ENCODE measurements at places on chromosomes 2 and 18.
A peak's percentile ranks its signal among the peaks of the same experiment; 100 is the strongest.

GRCh38 chr18:52903857-52904256 is 563.9 kb downstream of the DCC start:
- peak; percentile 58 for DNase-seq

DNA sequence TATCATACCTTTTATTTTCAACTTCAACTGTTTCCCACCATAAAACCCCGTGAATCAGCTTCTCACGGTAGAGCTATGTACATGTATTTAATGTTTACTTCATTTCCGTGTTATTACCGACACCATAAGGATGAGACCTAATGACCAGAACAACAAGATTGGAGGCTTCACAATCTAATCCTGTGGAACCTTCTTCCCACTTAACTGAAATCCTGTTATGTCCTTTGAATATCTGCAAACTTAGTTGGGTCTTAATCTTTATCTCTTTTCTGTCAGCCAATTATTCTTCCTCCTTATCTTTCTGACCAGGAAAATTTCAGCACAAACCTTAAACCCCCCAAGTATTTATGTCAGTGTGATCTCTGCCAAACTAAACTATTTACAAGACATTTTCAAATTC is 214.4 kb downstream of the TMX3 start:
- no peak for DNase-seq

GRCh38 chr2:70125498-70125898 is 38.2 kb downstream of the PCBP1 start:
- no peak for DNase-seq

DNA sequence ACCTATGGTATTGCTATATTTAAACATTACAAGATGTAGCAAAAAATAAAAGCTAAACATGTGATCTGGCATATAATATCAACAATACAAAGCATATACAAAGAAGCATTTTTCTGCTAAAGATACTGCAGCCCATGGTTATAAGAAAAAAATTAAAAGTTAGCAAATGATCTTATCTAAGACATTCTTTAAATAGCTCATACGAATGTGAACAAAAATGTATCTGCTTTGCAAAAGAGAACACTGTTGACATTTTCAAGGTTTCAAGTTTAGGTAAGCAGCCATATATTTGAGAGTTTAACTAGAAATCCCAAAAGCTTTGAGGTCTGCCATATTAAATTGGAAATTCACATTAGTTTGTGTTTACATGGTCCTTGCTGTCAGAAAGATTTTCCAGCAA is 301.0 kb upstream of the SLC39A10 start:
- DNase-seq = no peak

DNA sequence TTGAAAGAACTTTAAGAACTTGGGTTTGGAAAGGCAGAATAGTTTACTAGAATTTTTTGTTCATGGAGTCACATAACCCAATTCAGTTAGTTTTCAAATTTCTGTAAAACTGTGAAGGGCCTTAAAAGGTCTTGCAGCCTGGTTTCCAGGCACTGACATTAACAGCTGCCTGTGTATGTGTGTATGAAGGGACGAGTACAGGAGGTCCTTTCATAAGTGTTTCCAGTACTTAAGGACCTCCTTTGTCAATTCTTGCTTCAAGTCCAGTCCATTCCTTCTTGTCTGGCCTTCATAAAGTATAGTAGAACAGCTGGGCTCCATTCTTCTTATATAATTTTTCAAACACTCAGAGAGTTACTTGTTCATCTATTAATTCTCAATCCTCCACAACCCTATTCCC is 136.5 kb downstream of the NR4A2 start:
- peak; percentile 18 for DNase-seq

DNA sequence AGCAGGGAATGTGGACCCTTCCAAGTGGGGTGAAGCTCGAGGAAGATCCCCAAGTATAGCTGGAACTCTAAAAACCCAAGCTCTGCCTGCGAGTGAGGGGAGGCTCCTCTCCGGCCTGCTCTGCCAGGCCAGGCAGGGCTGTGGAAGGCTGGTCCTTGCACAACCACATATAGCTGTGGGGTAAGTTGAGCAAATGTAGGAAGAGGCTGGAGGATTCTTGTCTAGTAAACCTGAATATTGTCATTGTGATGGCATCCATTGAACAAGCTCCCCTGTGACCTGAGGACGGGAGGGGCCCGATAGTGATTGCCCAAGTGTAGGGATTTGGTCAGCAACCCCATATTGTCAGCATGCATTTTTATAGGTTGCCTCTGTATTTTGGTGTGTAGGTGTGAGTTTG is 103.0 kb downstream of the ACKR3 start:
- no peak for DNase-seq

DNA sequence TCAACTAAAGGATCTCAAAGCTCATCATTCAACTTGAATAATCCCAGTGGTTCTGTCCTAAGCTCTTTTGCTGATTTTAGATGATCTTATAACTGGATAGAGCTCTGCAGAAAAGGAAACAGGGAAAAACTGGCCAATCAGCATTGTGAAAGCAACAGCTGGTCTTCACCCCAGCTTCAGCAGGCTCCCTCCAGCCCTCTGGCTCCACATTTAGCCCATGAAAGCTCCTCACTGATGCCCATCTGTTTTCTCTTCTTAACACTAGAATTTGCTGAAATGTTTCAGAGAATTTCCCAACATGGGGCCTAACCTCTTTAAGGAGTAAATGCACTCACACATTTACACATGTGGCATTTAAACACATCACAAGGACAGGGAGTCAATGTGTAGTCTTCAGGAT is 223.3 kb downstream of the CNTNAP5 start:
- DNase-seq = no peak

DNA sequence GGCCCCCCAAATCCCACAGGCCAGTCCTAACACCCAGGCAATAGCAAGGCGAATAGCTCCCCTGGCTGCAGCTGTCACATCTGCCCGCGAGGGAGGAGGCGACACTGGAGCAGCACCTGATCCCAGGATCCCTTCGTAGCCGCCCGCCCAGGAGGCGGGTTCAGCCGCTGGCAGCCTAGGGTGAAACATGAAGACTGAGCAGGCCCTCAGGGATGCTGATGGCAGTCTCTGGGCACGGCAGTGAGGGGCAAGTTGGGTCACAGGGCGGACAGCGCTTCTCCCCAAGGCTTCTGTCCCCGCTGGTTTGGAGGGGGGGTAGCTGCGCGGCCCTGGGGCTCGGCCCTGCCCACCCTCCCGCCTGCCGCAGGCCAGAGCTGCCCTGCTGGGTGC is 1.9 kb downstream of the DNMT3A start:
- peak; percentile 57 for DNase-seq

DNA sequence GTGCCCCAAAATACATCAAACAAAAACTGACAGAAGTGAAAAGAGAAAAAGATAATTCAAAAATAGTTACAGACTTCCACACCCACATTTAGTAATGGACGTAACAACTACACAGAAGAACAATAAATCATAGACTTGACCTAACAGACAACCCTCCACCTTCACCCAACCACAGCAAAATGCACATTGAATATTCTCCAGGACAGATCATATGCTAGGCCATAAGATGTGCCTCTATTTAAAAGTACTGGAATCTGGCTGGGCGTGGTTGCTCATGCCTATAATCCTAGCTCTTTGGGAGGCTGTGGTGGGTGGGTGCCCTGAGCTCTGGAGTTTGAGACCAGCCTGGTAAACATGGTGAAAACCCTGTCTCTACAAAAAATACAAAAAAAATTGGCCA is 20.0 kb downstream of the SLC66A2 start:
- no peak for DNase-seq

GRCh38 chr18:50880119-50880465 is 1.2 kb downstream of the ME2 start:
- DNase-seq = no peak

DNA sequence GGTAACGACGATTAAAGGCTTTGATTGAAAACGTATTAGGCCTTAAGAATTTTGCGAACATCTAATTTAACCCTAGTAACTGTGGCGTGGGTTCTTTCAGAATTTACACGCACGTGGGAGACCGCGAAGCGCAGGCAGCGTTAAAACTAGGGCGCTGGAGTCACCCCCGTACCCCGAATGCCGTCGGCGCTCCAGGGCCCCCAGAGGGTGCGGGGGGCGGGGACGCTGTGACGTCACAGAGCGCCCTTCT is 673 bp upstream of the SMCHD1 start:
- no peak for DNase-seq

GRCh38 chr18:23718243-23718720 is 29.0 kb downstream of the LAMA3 start:
- no peak for DNase-seq

GRCh38 chr2:149093579-149093978 is 55.1 kb downstream of the LYPD6B start:
- no peak for DNase-seq

DNA sequence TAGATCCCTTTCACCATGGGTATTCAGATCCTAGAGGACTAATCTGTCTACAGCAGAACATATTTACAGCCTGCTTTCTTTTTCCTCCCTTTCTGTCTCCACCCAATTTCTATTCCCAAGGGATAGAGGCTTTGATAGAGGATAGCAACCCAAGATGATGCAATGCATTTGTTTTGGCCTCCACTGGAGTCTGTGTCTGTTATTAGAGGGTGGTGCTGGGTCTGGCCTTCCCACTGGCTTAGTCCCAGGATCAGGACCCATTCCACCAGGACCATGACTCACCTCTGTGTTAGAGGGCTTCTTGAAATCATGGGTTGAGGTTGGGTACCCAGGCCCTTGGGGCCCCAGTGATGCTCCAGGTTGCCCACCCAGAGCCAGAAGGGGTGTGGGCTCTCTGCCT is 239.7 kb upstream of the TNP1 start:
- no peak for DNase-seq

DNA sequence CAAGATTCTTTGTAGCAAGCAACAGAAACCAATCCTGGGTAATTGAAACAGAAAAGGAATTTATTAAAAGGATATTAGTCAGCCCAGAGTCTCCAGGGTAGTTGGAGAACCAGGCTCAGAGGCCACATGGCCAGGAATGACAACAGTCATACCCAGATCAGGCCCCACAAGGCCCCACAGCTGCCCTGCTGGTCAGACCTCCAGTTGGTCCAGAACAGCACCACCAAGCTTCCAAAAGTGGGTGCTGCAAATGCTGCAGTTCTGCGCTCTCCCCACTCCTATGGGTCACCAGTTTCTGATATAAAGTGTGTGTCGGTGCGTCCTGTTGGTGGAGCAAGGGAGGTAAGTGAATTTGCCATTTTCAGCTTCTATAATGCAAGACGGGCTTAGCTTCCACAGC is 29.9 kb downstream of the KLHL29 start:
- DNase-seq = no peak

DNA sequence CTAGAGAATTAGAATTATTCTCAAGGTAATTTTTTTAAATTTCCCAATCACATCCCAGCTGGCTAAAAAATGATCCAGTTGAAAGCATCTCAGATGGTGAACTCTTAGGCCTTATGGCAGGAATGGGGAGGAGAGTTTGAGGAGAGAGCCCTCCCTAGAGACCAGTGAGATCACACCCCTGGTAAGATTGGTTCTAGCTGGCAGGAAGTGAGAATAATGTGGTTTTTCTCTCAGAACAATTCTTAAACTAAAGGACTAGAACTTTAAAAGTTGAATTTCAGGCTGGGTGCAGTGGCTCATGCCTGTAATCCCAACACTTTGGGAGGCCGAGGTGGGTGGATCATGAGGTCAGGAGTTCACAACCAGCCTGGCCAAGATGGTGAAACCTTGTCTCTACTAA is 120.2 kb downstream of the MYO3B start:
- DNase-seq = no peak

- DNase-seq = no peak
Observed at GRCh38 chr2:8526403-8526696, 155.5 kb upstream of the ID2 start.

- DNase-seq = no peak
Observed at GRCh38 chr18:76255070-76255683, 239.9 kb downstream of the ZNF516 start.

DNA sequence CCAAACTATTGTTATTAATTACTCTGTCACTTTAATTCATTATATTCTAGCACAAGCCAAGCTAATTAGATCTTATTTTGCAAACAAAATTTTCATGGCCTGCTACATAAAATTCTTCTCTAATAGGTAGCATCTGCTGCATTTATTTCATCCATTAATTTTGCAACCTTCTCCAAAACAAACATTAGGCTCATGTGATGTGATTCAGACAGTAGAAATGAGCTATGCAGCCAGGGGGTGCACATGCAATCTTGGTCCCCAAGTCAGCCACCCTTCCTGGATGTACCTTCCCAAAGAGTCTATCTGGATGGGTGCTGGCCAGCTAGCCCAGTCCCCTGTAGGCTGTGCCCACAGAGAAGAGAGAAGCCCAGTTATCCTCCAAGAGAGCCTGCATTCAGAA is 242.1 kb upstream of the OSR1 start:
- no peak for DNase-seq

- DNase-seq = no peak
Observed at GRCh38 chr2:43412114-43412753, 183.6 kb downstream of the THADA start.

DNA sequence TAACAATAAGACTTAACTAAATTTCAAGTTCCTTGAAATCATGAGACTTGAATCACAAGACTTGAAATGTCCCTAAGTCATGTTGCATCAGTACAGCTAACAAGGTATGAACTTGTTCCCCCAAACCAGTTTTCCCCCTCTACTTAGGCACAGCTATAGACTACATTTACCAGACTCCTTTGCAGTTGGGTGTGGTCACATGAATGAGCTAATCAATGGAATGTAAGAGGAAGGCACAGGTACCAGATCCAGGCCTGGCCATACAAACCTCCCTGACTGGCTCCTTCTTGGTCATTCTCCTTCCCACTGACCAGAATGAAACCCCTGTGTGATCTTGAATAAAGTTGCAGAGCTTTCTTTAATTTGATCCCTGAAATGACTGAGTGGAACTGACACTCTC is 77.8 kb downstream of the DNER start:
- no peak for DNase-seq

DNA sequence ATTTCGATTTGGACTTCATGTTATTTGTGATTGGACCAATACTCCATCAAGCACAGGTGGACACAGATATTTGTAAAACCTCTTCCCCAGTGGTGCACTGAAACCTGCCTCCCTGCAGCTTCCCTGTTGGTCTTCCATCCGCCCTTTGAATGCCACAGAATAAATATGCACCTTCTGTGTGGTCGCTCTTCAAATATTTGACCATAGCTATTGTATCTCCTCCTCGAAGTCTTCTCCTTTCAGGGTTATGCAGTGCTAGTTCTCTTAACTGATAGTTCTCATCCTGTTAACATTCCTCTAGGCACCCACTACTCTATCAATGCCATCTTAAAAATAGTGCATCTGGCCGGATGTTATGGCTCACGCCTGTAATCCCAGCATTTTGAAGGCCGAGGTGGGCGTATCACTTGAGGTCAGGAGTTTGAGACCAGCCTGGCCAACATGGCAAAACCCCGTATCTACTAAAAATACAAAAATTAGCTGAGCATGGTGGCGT is 12.5 kb downstream of the SPATS2L start:
- DNase-seq = no peak
